Right lobe of liver (tissue), 6 donors: ENCODE measurements at places on chromosomes 5 and 9. TPM values are rescaled to one million over a fixed set of nuclear protein-coding genes. Genes with fewer than 3 reads are reported as not detected.

DNA sequence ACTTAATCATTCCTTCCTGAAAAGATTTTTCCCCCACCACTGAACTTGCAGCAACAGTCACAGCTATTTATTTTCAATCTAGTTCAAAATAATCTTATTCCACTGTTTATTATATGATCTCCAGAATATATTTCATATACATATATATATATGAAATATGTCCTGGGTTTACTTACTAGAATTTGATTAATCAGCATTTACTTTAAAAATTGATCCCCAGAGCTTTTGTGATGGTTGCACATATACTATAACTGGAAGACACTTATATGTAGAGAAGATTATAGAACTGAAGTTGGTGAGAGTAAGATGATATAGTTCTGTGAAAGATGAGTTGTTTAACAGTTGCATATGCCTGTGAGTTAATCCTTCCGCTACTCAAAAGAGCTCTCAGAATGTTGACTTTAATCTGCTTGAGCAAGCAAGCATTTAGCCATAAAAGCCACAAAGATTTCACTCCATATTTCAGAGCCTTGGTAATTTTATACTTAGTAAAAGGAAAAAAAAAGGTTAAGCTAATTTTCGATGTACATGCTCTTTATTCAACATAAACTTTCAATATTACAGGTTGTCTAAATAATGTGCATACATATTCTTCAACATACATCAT, 399.3 kb upstream of the CDH9 start:
- no peak for DNase-seq

The STK32A gene
- 0.15 TPM for total RNA-seq

DNA sequence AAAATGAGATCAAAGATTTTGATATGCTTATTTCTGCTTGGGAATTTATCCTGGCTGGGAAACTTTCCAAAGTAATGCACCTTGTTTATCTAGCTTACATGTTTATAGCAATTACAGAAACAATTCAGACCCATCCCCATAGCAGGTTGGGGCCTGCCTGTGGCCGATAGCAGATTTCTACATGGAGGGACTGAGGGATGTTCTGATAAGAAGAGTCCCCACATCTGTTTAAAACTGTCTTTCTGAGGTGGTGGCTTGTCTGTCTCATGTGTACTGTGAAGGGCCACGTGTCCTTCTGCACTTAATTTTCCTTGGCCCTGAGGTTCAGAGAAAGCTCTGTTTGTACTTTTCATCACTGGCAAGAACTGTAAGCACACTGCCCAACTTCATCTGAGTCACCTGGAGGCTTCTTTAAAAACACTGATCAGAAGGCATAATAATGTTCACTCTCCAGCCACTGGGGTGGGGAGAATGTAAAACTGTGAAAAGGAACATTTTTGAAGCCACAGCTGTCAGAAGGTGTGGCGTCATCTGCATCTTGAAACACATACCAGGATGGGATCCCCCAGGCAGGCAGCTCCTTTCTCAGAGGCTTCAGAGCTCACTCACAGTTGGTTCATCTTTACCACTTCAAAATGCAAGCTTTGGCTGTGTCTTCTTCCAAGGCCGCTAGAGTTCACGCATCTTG, 80.3 kb downstream of the MAP1B start:
- no peak for DNase-seq

DNA sequence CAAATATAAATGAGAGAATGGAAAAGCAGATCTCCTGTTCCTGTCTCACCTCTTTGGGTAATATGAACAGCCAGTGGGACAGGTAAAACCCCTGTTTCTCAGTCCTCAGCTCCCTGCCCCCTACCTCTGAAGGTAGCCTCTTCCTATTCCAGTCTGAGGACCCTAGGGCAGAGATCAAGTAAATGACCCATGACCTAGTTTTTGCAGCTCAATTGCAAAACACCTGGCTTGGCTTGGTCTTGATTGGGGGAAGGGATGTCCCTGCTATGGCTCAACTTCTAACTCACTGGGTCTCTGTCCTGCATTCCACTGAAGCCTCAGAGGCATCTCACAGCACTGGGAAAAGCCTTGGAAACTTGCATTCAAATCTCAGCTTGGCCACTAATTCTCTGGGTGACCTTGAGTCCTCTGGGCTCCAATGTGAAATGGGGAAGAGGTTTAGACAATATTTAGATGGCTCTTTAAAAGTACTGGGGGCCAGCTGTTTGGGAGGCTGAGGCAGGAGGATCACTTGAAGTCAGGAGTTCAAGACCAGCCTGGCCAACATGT, 1.6 kb upstream of the GALT start:
- no peak for DNase-seq

The TYRP1 gene
- total RNA-seq, result not detected

DNA sequence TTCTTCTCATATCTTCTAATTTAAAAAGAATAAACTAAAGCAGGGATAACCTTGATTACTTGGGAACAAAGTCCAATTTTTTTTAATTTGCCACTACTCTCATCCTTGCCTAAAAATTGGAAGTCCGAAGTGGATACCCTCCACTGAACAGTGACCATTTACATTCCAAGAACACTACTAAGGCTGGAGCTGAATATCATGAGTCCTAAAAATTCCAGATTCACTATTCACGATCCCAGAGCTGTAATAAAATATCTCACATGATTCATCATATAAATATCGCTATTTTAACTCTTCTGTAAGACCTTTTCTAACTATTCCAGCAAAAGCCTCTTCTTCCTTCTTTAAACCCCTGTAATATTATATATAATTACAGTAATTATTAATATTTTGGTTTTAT, 57.4 kb downstream of the ATPSCKMT start:
- DNase-seq, result no peak

DNA sequence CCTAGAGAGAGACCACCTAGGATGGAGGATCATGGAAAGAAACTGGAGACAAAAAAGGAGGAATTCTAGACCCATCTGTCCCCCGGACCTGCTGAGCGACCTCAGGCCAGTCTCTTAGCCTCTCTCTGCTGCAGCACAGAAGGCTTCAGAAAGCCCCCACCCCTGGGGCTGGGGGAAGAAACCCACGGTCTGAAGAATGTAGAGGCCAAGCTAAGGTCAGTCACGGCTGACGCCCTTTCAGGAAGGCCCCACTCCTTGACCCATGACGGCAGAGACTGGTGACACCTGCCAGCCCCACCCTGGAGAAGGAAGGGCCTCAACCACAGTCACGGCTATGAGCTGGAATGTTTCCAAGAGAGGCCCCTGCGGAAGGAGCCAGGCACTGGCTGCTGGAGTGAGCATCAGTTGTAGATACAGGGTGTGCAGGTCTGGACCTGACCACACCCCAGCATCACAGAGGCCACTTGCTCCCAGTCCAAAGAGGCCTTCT, 120.5 kb upstream of the BOD1 start:
- no peak for DNase-seq

The SLC1A3 gene
- 4.7 TPM for total RNA-seq

DNA sequence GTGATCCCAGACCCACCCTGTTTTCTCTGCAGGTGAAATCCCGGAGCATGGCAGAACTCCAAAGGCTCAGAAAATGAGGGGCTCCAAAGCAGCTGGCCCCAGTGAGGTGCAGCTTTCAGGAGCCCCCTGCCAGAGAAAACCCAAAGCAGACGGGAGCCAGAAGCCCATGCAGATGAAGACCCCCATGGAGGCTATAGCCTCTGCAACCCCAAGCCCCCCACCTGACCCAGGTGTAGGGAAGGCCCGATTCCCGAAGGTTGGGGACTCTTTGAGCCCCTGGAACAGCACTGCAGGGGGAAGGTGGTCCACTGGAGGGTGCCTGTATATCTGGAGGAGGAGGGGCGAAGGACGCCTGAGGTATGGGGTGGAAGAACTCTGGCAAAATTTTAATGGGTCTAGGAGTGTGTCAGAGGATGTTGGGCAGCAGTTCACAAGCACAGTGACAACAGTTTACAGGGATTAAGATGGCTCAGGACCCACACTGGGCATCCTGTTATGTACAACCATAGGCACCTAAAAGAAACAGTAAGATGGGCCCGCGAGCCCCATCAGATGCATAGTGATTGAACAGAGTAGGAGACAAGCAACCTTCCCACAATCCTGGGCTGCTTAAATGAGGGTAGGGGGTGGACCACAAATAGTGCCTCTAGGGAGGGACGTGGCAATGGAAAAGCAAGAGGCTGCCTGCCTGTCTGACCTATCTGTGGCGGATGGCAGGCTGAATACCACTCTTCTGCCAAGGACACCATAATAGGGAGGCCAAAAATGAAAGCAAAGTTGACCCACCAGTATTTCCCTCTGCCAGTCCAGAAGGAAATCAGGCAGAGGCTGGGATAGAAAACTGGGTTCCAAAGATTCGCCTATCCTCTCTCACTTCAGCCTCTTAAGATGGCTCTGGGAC, 16.4 kb upstream of the ANXA6 start:
- DNase-seq, result no peak

DNA sequence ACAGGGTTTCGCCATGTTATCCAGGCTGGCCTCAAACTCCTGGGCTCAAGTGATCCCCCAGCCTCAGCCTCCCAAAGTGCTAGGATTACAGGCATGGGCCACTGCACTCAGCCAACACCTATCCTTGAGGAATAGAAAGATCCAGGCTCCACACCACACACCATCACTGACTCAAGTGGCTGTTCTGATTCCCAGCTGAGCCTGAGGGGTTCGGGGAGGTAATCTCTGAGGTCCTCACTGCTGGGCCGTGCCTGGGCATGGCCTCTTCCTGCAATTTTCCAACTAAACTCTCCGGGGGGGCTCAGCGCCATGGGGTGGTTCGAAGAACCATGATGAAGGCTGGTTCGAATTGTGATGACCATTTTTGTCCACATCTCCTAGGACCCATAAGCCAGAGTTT, 31.0 kb upstream of the IL17B start:
- DNase-seq, result no peak

The RGS7BP gene
- total RNA-seq, result 1.5 TPM

DNA sequence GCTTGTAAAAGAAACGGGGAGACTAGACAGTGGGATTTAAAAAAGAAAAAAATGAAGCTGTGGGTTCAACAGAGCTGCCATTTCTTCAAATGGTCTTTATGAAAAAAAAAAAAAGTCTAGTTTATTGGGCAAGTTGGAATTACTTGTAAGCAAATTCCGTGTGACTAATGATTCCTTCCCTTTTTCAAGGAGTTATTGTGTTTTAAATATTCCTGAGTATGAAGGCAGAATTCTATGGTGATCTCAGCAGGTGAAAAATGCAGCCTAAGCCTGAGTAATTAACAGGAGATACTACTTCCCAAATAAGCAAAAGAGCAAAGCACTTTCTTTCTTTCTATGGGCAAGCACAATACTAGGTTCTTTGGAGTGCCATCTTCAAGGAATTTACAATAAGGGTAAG, 481.9 kb downstream of the ZNF608 start:
- DNase-seq, result no peak

GRCh38 chr5:58224661-58225060, 235.2 kb downstream of the PLK2 start:
- DNase-seq, result no peak

The ARAP3 gene
- total RNA-seq, result 4.9 TPM

DNA sequence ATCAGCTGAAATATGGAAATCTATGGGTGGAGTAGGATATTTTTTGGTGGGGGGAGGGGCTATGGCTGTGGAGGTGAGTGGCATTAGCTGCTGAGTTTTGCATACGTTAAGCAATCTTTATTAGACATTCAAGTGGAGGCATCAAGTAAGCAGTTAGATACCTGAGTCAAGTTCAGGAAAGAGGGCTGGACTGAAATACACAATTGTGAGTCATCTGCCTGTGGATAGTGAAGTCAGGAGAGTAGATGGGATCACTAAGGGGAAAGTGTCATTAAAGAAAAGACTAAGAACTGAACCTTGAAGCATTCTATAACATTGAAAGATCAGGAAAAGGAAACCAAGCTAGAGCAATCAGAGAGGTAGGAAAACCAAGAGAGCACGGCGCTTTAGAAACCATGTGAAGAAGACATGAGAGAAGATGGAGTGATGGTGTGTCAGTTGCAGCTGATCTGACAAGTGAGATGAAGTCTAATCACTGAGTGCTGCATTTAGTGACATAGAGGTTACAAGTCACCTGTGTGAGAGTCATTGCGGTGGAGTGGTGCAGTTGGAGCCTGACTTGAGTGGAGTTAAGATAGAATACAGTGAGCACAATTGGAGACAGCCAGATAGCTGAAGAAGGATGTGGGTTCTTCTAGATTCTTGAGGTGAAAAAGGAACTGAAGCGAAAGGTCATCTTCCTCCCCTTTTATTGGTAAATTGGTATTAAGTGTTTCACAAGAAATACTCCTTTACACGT, 88.7 kb downstream of the PIP5K1B start:
- DNase-seq, result no peak

GRCh38 chr5:14440223-14440581, 141.4 kb upstream of the OTULINL start:
- DNase-seq, result no peak

DNA sequence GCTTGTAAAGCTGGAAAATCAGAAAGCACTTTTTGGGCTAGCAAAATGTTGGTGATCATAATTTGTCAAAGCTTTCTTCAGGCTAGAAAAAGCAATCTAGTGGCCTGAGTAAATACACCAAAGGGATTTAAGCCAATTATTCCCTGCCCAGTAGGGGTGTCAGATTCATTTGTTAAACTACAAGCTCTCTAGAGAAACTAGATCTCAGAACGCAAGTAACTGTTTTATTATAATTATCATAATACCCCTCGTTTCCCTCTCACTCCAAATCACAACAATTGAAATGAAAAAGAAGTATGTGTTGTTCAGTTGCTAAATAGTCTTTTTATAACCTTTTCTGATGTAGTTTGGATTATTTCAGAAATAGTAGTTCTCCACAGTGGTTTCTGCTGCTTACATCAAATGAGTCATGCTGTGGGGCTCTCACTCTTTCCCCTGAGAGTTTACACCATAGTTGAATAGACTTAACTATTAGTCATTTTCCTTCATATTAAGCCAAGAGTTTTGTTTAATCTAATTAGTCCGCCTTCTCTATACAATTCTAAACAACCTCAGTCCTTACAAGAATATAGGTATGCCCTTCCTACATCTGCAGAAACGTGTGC, 918.6 kb upstream of the DMAC1 start:
- no peak for DNase-seq

The DNAJA1 gene
- 130 TPM for total RNA-seq
